ENCODE measurements at places on chromosomes 12 and 14.

DNA sequence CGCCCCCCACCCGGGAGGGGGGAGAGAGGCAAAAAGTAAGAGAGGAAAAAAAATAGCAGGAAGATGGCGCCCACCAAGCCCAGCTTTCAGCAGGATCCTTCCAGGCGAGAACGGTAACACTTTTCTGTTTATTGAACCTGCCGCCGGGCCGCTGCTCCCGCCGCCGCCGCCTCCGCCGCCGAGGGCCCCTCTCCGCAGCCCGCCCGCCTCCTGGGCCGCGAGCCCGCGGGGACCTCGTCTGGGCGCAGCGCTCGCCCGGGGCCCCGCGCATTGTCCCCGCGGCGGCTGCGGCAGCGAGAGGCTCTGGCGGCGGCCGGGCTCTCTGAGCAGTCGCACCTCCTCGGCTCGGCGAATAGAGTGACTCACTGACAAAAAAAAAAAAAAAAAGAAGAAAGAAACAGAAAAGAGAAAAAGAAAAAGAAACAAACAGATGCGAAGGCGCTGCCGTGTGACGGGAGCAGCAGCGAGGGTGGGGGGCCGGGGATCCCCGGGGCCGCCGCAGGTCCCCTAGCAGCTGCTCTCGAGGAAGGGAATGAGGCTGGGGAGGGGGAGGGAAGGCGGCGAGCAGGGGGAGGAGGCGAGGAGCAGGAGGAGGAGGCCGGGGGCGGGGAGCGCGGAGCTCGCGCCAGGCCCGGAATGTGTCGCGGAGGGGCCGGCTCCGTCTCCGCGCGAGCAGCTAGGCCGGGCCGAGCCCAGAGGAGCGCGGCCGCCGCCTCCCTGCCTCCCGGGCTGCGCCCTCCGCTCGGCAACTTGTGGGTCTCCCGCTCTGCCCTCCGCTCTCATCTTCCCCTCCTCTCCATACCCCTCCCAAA lies 781 bp downstream of the NPAS3 start:
- H3K36me3 ChIP-seq: no peaks in the 10 kb centered on the region
- no peaks in the 10 kb centered on the region for H3K4me1 ChIP-seq
- H3K27ac ChIP-seq: no peak overlapping the region
- no peaks in the 10 kb centered on the region for H3K27me3 ChIP-seq
- DNase-seq: no peak
- no peak overlapping the region for H3K4me3 ChIP-seq

DNA sequence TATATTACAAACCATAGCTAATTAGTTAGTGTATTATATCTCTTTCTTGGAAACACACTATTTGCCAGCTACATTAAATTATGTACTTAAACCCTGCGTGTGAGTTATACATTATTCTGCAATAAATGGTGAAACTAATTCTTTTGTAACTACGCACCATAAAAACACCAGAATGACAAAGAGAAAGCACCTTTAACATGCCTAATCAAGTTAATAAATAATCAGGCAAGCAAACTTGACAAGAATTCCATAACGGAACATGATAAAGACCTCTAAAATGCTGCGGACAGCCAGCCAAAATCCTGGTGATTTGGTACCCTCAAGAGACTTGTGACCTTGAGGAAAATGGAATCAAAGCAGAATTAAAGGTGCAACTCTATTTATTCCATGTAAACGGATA lies 375.3 kb upstream of the KITLG start:
- DNase-seq: no peak
- H3K27me3 ChIP-seq: no peaks in the 10 kb centered on the region
- H3K27ac ChIP-seq: no peak overlapping the region

GRCh38 chr14:74065746-74066575 lies 18.3 kb downstream of the ALDH6A1 start:
- DNase-seq: no peak
- H3K36me3 ChIP-seq: no peaks in the 10 kb centered on the region
- no peak overlapping the region for H3K4me3 ChIP-seq
- H3K27ac ChIP-seq: no peak overlapping the region

- no peak overlapping the region for H3K4me3 ChIP-seq
- no peak for DNase-seq
- no peaks in the 10 kb centered on the region for H3K27me3 ChIP-seq
- H3K36me3 ChIP-seq: no peaks in the 10 kb centered on the region
- no peak overlapping the region for H3K27ac ChIP-seq
Measured at GRCh38 chr12:124466216-124467128, 100.9 kb downstream of the NCOR2 start.

DNA sequence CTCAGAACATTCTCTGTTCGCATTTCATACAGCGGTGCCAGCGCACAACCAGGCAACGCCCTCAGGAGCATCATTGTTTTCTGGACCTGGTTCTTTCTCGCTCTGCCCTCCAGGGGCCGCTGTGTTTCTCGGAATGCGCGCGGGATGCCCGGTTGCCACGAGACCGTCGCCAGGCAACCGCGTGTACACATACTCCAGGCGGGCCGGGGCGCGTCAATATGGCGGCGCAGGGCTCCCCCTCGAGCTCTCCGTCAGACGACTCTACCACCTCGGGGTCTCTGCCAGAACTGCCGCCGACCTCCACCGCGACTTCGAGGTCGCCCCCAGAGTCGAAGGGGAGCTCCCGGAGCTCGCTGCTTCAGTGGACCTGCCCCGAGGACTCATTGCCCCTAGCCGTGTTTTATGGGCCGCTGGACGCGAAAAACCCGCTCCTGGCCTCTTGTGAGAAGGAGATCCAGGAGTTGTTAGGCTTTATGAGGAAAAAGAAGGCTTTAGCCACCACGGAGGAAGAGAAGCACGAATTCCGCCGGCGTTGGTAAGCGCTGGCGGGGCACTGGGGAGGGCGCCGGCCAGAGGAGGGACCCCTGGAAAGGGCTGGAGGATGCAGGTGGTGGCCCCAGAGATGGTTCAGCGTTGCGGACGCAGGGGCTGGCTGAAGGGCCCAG lies at the start of gene CFAP54:
Gene CFAP54, plus strand, starts transcription at position 186 of the 665 bp plus-strand sequence. Its CDS starts 33 bp downstream, at position 219.
- no peaks in the 10 kb centered on the region for H3K36me3 ChIP-seq
- H3K4me3 ChIP-seq: peak within 1 kb of the TSS; percentile 81
- DNase-seq: peak; percentile 96

DNA sequence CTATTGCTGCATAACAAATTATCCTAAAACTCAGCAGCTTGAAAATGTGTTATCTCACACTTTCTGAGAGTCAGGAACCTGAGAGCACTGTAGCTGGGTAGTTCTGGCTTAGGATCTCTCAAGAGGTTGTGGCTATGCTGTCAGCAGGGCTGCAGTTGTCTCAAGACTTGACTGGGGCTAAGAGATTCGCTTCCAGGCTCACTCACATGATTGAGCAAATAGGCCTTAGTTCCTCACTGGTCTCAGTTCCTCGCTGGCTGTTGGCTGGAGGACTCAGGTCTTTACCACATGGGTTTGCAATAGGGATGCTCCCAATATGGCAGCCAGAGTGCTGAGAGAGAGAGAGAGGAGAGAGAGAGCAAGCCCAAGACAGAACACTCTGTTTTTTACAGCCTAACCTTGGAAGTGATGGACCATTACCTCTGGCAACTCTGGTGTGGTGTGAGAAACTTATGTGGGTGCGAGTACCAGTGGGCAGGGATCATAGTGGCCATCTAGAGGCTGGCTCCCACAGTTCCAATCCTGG lies 15.9 kb upstream of the DHRS2 start:
- H3K27ac ChIP-seq: no peak overlapping the region
- no peaks in the 10 kb centered on the region for H3K4me1 ChIP-seq
- H3K4me3 ChIP-seq: no peak overlapping the region
- no peaks in the 10 kb centered on the region for H3K36me3 ChIP-seq

- peak overlapping the region; percentile 77 for H3K27ac ChIP-seq
- H3K36me3 ChIP-seq: no peaks in the 10 kb centered on the region
- H3K4me3 ChIP-seq: no peak overlapping the region
Measured at GRCh38 chr12:106114447-106115068, 24.2 kb downstream of the NUAK1 start.

DNA sequence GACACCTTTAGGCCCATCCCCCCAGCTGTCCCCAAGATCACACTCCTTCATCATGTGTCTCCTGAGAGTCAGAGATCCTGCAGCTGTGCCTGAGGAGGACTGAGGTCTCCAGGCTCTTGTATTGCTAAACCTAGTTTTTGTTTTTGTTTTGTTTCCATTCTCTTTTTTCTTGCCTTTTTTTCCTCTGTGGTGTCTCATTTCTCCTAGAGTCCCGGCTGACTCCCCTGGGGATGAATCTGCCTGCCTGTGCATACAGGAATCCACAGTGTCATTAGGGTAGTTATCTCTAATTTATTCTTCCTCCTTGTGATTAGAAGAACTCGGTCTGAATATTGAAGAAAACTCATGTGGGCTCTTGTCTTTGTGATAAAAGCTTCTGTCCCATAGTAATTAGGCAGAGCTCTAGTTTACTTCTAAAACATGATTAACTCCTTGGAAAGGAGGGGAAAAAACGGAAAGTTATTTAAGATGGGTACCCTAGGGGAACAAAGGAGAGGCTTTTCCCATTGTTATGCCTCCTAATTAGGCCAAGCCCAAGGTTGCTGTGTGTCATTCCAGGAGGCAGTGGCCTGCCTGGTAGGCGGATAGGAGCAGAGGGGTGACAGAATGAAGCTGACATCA lies 343.2 kb downstream of the ZFP36L1 start:
- H3K27ac ChIP-seq: no peak overlapping the region
- no peak overlapping the region for H3K4me3 ChIP-seq
- no peak for DNase-seq
- no peaks in the 10 kb centered on the region for H3K36me3 ChIP-seq

- no peak overlapping the region for H3K27ac ChIP-seq
- no peak for DNase-seq
Measured at GRCh38 chr14:28773176-28773575, 6.6 kb downstream of the FOXG1 start.
